ENCODE measurements at places on chromosomes 6 and 20. TPM values are rescaled to one million over a fixed set of nuclear protein-coding genes. Genes with fewer than 3 reads are reported as not detected.

RSPO3 gene
- total RNA-seq, result 0.81 TPM

PPP1R3G gene
- total RNA-seq, result 0.36 TPM

FAM50B gene
- 2.8 TPM for total RNA-seq

CENPW gene
- 23.7 TPM for total RNA-seq

EPHA7 gene
- 47.6 TPM for total RNA-seq
